ENCODE measurements at places on chromosomes 1 and 21.
A peak's percentile ranks its signal among the peaks of the same experiment; 100 is the strongest.

DNA sequence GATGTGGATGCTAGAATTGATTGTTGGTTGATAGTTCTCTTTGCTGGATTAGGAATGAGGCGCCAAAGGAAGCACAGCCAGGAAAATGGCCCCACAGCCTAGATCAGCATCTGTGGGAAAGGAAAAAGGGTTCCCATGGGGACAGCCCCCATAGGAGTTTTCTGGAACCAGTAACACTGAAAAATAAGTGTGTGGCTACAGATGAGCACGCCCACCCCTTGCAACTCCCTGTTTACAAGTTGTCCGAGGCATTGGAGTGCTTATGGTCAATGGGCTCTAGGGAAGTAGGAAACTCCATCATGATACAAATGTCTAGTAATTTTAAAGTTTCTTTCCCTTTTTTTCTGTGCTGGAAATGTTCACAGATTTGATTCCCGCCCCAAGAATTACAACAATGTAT, 23.8 kb upstream of the UBE2U start:
- DNase-seq: no peak

- DNase-seq: no peak
Measured at GRCh38 chr1:109069294-109069693, 6.5 kb downstream of the TAF13 start.

- DNase-seq: peak; percentile 35
Measured at GRCh38 chr1:156797212-156797871, 19.3 kb downstream of the SH2D2A start.

DNA sequence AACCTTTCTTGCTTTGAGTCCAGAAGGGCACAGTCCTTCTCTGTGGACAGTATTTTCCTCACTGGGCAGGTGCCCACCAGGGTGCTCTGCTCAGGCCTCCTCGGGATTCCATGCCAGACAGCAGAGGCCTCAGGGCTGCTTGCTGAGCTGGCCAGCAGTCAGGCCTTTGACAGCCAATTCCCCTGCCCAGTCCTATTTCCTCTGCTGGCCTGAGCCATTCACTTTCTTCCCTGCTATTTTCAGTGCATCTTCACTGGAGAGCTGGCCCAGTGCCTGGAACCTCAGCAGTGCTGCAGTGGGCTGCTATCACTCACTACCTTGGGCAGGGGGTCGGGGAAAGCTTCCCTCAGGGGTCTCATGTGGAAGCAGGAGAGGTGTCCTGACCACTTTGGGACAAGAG, 33.2 kb downstream of the KCNA10 start:
- no peak for DNase-seq

DNA sequence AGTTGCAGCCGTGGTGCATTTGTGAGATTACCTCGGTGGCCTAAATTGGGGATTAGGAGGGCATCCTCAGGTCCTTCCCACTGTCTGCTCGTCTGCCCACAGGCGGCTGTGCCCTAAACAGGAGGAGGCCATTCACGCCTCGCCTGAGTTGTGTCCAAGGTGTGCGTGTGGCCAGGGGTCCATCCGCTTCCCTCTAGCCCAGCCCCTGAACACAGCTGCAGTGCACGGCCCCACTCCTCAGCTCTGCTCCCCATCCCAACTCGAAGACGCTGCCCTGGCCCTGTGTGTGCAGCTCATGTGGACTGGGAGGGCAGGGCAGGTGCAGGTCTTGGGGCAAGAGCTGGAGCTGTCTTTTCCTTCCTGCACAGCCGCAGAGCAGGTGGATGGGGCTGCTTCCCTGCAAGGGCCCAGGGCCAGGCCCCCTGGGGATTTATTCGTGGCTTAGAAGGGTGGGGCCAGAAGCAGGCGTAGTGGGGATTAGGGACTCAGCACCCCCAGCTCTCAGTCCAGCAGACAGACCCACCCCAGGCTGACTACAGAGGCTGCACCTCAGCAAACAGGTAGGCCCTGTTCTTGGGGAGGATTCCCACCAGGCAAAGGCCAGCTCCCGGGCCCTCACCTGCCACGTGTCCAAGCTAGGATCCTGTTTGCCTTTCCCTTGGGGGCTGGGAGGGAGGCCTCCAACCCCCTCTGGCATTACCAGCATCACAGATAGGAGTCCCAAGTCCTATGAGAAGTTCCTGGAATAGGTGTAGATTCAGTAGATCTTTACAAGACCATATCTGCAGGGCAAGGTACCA, 4.3 kb downstream of the GUK1 start:
- DNase-seq: no peak

DNA sequence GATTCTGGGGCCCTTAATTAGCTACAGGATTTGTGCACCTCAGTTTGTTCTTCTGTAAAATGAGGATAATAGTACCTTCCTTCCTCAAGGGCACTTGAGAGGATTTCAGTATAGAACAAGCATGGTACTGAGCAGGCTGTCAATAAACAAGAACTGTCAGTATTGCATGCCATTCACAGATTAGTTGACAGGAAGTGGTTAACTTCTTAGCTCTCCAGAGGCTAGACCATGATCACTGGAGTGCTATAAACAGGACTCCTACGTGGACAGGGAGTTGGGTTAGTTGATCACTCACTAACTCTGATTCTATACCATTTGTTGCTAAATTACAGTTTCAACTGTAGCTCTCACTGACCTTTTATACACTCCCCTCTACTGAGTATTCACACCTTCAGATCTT, 126.2 kb upstream of the DAB1 start:
- no peak for DNase-seq

- DNase-seq: peak; percentile 86
Measured at GRCh38 chr1:236502972-236503639, 20.7 kb upstream of the LGALS8 start.

DNA sequence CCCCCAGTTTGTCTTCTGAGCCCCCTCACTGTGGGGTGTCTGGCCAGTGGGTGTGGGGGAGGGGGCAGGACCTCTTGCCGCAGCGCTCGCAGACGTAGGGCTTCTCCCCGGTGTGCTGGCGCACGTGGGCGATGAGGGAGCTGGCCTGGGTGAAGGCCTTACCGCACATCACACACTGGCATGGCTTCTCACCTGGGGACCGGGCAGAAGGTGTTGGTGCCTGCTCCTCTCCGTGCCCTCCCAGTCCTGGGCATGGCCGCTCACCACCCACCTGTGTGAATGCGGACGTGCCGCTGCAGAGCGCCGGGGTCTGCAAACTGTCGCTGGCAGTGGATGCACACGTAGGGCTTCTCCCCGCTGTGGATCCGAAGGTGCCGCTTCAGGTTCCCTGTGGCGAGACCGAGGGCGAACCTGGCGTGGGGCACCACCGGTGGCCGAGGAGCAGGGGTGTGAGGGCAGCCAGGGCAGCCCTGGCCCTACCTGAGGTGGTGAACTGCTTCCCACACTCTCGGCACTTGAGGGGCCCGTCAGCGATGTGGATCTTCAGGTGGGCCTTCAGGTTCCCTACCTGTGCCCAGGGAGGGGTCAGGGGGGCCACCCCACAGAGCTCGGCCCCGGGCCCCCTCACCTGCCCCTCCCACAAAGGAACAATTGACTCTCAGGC, 32.4 kb downstream of the ZBTB17 start:
- no peak for DNase-seq

DNA sequence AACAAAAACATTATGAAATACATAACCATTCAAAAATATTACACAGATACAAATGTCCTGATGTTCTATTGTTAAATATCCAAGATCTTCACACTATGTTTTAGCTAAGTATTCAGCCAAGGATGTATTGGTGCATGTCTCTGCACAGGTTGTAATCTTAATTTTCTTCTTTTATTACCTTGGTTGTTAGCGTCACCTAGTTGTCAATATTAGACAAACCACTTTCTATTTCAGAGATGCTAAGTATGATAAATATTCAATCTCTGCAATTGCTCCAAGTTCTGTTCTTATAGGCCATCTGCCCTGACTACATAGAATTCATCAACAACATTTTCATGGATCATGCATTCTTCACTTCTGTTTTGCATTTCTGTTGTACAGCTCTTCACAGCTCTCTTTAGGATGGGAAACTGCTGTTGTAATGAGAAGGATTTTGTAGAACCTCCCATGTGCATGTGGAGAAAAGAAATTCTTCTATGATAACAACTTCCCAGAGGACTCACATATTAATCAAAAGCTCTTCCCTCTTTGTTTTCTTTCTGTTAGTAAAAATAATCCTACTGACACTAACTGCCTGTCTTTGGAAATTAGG, 380.1 kb downstream of the NUF2 start:
- DNase-seq: no peak

DNA sequence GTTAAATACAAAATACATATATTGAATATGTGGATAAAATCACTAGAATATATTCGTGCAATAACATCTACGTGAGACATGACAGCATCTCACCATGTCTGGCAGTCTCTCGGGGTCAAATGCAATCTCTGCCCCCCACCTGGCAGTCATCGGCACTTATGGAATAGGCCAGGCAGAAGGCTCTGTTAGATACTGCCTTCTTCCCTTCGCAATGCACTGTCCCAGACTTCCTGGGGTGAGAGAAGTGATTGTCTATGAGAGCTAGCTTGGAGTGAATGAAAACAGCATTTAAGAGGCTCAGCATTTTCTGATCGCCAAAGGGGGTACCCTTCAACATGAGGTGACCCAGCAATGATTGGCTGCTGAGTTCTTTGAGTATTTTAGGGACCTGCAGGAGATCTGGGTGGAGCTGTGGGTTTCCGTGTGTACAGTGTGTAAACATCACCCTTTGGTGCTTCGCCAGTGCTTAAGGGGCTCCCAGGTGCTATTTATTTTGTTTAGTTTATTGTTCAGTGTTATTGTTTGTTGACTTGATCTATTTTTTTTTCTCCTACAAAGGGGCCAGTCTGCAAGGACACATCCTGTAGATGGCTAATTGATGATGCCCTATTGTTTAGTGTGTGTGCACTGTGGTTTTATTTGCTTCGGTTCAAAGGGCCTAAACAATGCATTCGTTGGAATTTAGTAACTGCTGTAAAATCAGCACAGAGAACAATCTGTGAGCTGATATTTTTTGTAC, 10.2 kb downstream of the ERG start:
- no peak for DNase-seq

DNA sequence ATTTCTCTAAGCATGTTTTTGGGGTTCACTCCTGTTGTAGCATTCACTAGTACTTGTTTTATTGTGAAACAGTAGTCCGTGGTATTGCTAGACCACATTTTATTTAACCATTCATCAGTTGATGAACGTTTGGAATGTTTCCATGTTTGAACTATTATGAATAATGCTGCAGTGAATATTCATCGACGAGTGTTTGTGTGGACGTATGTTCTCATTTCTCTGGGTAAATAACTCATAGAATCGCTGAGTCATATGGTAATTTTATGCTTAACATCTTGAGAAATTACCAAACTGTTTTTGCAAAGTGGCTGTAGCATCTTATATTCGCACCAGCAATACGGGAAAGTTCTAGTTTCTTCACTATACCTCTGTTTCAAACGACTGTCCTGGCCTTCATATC, 28.0 kb upstream of the KAZN start:
- no peak for DNase-seq

DNA sequence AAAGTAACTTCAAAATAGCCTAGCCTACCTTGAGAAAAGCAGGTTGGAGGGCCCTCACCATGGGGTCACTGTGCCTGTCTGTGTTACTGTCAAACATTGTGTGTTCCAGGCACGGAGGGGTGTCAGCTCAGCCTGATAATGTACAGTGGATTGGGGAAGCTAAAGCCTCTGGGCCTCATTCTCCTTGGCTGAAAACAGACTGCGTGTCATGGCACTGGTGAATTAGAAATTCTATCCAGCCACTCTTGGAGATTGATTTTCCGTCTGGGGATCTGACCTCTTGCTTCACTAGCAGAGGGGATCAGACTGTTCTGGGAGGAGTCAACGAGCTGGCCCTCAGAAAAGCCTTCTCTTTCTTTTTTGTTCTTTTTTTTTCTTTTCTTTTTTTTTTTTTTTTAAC, 123.5 kb upstream of the HOOK1 start:
- no peak for DNase-seq

DNA sequence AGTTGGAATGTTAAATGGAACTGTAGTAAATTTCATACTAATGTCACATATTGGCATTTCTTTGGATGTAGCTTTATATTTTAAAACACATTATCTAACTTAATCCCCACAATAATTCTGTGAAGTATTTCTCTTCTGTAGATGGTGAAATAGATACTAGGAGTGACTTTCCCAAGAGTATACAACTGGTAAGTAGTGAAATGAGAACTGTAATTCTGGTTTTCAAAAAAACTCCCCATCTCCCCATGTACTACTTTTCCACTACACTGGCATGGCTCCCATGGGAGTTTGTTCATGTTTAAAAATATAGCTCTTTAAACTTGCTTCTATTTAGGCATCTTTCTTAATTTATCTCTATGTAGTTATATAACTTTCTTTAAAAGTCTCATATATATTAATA, 10.2 kb downstream of the CHML start:
- no peak for DNase-seq

Data from LoVo (cell line).